ENCODE measurements at places on chromosomes 7 and 10.

DNA sequence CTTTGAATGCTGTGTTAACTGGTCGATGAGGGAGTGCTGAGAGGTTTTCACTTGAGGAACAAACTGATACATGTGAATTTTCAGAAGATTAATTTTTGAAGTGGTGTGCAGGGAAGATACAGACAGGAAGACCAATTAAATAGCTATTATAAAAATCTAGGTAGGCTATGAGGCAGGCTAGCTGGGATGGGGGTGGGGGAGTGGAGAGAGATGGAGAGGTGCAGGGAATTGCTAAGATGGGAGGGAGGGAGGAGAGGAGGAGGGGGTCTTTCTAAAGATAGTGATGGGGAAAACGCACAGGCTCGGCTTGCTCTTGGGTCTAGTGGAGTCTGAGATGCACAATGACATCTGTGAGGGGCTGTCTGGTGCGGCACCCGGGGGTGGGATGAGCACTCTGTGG is 15.2 kb downstream of the ATXN7L1 start:
- no peak for DNase-seq

- no peak for DNase-seq
Measured at GRCh38 chr7:151687523-151688235, 168.0 kb upstream of the RHEB start.

GRCh38 chr7:106827626-106828025 is 37.5 kb upstream of the PIK3CG start:
- no peak for DNase-seq

GRCh38 chr7:133815611-133816210 is 311.4 kb upstream of the LRGUK start:
- DNase-seq, result no peak

- no peak for DNase-seq
Measured at GRCh38 chr10:37434091-37434490, 308.7 kb downstream of the ANKRD30A start.

DNA sequence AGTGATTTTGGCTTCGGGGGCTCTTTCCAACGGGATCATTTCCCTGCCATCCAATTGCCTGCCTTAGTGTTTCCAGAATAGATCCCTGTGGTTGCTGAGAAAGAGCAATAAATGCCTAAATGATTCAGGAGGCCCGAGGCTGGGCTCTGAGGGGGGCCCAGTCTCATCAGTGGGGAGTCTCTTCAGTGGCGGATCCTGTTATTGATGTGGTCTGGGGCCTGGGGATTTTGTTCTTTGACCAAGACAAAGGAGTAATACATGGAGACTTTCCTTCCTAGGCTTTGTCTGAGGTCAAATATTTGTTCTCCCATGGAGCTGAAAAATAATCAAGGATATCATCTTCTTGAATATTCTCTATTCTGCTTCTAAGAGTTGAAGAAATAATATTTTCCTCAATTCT is 40.8 kb downstream of the TAS2R41 start:
- DNase-seq, result no peak

- no peak for DNase-seq
Measured at GRCh38 chr10:20473023-20473760, 423.9 kb downstream of the NEBL start.

DNA sequence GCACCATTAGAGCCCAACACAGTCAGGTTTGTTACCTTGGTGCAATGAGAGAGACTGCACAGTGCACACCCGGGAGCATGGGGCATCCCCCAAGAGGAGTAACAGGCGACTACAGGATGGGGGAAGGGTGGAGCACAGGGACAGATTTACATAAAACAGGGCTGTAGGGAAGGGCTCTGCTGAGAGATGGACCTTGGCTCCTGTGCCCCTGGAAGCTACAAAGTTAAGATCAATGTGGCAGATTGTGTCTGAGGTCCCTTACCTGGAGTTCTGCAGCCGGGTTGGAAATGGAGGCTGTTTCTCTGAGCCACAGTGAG is 13.7 kb upstream of the SLC18A3 start:
- DNase-seq, result no peak

DNA sequence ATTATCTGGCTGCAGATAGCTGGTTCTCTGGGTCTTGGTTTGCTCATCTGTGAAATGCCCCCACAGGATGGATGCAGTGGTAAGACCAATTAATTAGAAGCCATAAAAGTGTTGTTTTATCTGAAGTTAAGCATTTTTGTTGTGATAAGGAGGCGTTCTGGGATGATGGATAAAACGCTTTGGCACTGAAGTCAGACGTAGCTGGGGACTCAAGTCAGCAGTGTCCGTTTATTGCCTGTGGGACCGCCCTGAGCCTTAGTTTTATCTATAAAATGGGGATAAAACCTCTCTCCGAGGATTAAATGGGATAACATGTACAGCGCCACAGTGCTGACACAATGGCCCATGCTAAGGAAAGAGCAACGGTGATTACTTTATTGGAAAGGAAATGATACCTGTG is 34.7 kb downstream of the TCF7L2 start:
- no peak for DNase-seq

DNA sequence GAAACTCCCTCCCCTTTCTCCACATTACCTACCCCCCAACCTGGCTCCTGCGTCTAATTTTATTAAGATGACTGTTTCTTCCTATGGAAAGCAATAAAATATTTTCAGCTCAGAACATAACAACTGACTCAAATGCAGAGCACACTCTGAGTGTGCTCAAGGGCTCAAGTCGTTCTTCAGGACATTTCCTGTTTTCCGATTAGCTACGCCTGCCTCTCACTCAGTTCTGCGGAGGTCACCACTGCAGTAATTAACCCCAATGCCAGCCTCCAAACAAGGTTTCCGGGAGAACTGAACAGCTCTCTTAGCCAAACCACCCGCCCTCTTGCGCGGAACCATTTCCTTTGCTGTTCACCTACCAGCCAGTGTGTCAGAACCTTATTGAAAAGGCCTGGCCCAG is 19.3 kb downstream of the MYOF start:
- peak; percentile 20 for DNase-seq

DNA sequence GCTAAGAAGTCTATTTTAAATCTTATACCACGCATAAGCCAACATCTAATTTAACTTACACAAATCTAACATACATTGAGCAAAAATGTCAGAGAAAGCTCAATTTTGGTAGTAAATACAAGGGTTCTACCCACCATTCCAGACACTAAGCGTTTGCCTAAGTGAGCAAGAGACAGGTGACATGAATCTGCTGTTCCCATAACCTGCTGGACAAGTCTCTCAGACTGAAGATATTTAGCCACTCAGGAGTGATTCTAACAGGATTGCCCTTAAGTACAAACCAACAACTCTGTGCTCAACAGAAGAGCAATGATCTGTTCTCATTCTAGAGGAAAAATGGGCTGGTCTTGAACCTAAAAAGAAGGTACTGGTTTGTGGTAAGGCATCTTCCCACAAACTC is 18.8 kb downstream of the EZH2 start:
- DNase-seq, result no peak

- DNase-seq, result no peak
Measured at GRCh38 chr10:9603972-9604371, 1413.7 kb upstream of the CELF2 start.

DNA sequence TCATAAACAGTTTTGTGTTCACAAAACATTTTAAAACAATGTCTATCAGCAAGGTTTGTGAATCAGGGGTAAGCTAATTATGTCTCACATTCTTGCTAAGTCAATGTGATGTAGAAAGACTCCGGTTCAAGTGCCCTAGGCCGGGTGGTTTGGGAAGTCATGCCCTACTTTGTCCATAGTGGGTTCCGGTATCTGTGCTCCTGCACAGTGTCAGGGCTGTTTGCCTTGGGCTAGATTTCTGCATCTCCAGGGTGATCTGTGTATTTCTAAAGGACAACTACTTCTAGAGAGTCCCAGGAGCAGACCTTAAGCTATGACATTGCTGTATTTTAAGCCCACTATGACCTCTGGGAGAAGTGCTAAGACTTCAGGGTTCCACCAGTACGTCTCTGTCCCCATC is 504.1 kb downstream of the PLXNA4 start:
- no peak for DNase-seq

DNA sequence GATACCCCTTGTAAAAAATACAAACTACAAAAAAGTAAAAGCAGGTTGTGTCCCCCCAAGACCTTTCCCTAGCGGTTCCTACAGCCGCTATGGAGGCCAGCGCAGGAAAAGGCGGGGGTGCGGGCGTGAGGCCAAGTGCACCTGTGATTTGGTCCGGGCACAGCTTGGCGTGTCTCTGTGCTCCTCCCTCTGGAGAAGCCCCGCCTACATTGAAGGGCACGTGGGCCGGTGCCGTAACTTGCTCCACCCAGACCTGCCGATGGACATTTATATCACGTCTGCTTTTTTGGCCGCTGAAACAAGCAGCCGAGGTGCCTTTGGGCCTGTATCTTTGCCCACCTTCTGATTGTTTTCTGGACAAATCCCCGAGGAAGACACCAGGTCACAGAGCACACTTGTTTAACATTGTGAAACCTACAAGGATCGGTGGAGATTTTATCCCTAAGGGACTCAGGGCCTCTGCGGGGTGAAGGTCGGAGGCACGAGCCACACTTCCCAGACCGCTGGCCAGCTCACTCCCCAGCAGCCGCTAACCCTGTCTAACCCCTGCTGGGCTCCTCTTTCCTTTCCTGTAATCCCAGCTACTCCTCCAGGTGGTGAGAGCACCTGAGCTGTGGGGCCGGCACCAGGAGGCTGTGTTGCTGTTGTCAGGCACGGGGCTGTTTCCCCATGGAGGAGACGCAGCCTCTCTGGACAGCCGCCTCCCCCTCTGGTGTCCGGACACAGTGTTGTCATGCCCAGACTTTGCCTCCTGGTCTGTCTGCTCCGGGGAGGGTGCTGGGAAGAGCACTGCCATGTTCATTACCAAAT is 18.8 kb upstream of the INPP5A start:
- no peak for DNase-seq

DNA sequence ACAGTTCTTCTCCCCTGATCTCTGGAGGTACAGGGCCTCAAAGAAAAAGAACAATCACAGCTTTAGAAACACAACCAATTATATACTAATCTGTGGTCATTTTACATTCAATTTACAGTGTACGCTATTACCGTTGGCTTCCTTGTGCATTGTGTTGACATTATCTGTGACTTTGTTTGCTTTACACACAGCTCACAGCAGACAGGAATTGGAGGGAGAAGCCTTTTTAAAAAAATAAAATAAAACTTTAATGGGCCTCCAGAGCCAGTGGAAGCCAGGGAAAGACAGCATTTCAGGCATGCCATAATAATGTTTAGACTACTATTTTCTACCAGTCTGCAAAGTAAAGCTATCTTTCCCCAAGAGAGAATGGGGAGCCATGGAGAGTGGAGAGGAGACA is 179.0 kb upstream of the ADO start:
- DNase-seq, result no peak

DNA sequence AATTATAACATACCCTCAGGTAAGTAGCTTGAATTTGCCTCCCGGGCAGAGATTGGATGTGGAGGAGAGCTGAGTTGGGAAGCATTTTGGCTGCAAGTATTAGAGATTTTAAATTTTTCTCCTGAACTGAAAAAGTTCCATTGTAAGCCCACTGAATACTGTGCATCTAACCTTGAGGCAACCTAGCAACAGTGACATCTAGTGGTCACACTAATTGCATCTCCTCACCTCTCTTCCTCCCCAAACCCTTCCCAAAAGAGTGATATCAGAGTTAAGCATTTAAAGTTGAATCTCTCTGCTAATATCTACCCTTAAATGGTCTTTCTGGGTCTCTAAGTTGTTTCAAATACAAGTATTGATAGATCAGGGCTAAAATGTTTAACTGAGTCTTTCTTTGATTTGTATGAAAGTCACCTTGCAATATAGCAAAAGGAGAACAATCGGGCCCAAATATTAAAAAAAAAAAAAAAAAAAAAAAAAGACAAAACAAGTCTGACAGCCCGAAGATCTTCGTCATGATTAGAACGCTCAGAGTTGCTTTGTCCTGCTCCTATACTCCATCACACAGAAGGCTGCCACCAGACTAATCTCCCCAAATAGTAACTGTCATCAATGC is 40.4 kb upstream of the DLX5 start:
- DNase-seq, result no peak

GRCh38 chr10:78584681-78585080 is 484.1 kb upstream of the ZMIZ1 start:
- no peak for DNase-seq

DNA sequence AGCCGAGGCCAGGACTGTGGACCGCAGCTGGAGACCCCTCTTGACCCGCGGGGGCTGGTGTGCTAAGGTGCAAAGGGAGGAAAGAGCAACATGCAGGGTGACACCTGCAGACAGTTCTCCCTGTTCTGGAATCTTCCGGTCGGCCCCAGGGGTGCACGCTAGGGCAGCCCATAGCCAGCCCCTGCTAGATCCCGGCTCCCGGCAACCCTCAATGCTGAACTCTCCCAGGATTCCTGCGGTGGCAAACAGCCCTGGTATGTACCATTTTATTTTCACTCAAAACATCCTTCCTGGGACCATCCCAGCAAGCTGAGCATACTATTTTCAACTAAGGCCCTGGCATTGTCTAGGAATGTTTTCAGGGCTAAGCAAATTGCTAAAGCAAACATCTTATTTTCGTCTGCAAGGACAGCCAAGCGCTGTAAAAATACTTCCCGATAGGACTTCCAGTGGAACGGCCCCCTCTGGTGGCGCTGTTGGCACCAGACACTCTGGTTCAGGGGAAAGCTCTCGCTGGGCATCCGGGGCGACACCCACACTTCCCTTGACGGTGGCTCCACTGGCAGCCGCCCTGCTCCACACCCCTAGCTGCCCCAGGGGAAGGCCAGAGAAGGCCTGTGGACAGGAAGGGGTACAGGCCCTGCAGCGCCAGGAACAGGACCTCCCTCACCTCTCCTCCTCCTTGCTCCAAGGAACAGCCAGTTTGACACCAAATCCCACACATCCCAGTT is 99.4 kb downstream of the CTBP2 start:
- DNase-seq, result peak; percentile 52

DNA sequence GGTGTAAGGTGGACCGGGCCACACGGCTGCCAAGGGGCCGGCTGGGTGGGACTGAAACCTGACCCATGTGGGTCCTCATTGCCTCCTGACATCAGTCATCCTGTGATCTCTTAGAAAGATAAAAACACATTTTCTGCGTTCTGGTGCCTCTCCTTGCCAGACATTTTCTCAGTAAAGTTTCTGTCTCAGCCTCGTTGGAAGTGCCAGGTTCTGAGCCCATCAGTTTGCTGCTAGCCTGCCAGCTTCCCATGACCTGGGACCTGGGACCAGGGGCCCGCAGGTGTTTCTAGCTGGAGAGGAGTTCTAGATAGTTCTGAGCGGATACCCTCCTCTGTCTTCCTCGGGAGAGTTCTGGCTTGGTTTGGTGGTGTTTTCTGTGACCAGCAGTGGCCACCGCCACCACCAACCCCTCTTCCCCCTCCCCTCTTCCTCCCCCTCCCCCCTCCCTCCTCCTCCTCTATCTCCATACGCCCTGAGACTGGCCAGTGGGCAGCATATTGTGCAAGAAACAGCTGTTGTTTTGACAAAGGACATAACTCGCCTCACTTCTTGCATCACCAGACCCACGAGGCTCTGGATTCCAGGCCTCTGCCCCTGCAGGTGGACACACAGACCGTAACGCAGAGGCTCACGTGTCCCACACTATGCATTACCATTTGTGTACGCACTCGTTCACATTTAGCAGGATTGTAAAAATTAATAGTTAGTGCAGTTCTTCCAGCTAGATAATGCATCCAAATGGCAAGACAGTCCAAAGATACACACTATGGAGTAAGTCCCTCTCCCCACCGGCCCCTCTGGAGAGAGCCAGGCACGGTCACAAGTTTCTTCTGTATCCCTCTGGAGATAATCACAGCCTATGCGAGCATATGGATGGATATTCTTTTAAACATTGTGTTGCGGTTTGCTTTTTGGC is 94.6 kb downstream of the CUX1 start:
- DNase-seq, result no peak

GRCh38 chr7:30276203-30276900 is 8.0 kb upstream of the ZNRF2 start:
- DNase-seq, result peak; percentile 56

GRCh38 chr10:31321396-31321941 is 2.5 kb downstream of the ZEB1 start:
- DNase-seq, result peak; percentile 67

- no peak for DNase-seq
Measured at GRCh38 chr7:28061824-28062196, 118.8 kb downstream of the JAZF1 start.

Data from CD4-positive, alpha-beta T cell treated with Interleukin-4 for 1 hour (primary cell).